Globus pallidus (tissue), 1 donor: ENCODE measurements at places on chromosomes 1 and 21.

GRCh38 chr1:14082331-14082730 lies 382.3 kb downstream of the PRDM2 start:
- no peak for DNase-seq

DNA sequence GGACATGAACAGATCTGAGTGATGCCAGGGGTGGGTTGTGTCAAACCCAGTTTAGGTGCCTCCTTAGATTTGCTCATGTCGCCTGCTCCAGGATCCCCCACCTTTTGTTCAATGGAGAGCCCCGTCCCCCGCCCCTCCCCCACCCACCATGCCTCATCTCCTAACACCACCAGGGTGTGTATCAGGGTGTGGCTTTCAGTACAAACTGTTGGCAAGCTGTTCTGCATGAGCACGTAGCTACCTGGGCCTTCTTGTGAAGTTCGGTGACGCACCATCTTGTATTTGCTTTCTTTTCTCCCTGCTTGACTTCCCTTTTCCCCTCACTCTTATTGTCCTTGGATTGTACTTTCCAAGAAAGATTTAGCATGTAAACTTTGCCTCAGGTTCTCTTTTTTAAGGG lies 94.8 kb downstream of the EBNA1BP2 start:
- DNase-seq, result no peak

DNA sequence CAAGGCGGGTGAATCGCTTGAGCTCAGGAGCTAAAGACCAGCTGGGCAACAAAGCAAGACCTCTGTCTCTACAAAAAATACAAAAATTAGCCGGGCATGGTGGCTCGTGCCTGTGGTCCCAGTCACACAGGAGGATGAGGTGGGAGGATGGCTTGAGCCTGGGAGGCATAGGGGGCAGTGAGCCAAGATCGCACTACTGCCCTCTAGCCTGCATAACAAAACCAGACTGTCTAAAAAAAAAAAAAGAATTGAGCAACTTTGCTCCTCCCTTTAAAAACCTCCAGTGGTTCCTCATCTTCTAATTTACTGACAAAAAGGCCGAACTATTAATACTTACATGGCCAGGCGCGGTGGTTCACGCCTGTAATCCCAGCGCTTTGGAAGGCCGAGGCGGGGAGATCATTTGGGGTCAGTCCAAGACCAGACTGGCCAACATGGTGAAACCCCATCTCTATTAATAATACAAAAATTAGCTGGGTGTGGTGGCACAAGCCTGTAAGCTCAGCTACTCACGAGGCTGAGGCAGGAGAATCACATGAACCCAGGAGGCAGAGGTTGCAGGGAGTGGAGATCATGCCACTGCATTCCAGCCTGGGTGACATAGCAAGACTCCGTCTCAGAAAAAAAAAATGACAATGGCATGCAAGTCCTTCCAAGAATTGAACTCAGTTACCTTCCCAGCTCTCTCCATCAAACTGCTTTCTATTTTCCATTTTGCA lies 4.4 kb downstream of the ACBD3 start:
- DNase-seq, result peak; percentile 35

GRCh38 chr21:23524685-23525084 lies 2082.6 kb downstream of the MRPL39 start:
- DNase-seq, result no peak

DNA sequence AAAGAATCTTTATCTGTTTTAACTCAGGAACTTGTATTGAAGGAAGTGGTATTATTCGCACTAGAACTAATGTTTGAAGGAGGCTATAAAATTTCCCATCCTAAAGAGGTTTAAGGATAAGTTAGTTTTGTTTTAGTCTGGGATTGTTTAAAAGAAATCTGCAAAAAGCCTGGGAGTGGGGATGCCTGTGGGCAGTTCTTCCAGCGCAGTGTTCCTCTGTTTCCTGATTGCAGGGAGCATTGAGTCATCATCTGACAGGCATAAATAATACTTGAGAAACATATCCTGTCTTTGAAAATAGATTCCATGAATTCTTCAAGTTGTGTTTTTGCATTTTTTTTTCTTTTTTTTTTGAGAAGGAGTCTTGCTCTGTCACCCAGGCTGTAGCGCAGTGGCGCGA lies 350.8 kb upstream of the PTBP2 start:
- DNase-seq, result no peak

DNA sequence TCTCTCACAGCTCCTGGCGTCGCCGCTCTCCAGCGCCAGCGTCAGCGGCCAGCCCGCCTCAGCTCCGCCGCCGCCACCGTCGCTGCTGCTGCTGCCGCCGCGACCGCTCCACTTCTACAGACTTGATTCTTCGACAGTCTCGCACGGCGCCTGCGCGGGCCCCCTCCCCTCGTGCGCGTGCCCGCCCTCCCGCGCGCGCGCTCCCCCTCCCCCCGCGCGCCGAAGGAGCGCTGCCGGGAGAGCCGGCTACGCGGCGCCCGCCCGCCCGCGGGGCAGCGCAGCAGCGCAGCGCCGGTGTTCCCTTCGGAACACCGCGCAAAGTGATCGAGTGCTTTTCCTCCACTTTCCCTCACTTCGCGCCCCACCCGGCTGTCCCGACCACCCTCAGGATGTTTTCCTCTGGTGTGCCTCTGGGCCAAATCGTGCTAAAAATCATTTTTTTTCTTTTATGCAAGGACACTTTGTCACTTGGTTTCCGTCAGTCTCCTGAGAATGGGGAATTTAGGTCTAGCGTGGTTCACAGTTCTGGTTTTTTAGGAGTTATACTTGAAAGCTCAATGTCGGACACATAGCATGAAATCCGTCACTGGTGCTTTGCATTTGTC lies at the start of gene IRF2BP2:
TSS of gene IRF2BP2 (minus strand) at position 118 of the 605 bp plus-strand sequence. CDS start 684 bp downstream, outside the sequence.
- peak; percentile 87 for DNase-seq

DNA sequence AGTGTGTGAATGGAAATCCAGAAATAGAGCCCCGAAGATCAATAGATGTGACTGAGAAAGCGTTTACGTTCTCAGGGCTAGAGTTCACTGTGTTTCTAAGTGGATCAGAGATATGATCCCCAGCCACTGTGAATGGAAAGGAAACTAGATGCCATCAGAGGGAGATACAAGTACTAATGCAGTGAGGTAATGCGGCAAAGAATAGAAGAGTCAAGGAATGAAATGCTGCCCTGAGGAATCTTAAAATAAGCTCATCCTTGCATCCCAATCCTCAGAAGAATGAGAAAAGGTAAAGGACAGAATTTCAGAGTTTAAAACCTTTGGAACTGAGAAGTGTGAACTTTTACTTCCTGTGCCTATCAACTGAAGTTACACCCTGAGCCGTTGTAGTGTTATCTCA lies 165.5 kb upstream of the ESRRG start:
- DNase-seq, result no peak

GRCh38 chr1:29120947-29121485 lies 2.7 kb downstream of the TMEM200B start:
- DNase-seq, result no peak

DNA sequence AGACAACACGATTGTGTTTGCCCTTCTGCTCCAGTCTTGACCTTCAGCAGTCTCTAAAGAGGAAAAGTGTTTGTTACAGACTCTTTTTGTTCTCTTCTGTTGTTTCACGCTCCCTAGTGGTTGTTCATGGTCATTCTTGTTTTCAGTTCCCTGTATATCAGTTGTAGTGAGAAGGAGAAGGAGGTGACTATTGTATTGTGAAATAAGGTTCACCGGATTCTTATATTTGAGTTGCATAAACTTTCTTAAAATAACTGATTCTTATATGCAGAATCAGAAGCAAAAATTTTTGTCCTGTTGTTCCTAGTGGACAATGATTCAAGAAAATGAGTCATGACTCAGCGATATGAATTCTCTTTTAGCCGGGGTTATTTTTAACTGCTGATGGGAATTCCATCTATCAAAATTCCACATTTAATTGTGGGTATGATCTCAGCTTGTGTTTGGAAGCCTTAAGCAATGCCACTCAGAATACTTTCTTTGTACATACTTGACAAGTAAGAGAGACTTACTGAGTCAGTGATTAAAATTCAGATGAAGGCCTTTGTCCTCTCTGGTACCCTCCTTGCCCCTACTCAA lies 152.2 kb downstream of the CLEC20A start:
- DNase-seq, result peak; percentile 71

DNA sequence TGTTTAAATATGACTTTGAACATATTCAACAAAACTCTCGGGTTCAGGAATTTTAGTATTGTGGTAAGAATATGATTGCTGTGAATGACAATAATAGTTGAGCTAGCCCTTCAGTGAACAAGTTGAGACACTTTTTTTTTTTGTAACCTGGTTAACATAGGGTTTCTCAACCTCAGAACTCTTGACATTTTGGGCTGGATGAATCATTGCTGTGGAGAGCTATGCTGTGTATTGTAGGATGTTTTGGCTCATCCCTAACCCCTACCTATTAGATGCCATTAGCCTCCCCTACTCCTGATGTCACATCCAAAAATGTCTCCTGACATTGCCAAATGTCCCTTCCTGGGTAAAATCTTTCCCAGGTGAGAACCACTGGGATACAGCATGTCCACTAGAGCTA lies 113.7 kb downstream of the RUNX1 start:
- DNase-seq, result no peak

DNA sequence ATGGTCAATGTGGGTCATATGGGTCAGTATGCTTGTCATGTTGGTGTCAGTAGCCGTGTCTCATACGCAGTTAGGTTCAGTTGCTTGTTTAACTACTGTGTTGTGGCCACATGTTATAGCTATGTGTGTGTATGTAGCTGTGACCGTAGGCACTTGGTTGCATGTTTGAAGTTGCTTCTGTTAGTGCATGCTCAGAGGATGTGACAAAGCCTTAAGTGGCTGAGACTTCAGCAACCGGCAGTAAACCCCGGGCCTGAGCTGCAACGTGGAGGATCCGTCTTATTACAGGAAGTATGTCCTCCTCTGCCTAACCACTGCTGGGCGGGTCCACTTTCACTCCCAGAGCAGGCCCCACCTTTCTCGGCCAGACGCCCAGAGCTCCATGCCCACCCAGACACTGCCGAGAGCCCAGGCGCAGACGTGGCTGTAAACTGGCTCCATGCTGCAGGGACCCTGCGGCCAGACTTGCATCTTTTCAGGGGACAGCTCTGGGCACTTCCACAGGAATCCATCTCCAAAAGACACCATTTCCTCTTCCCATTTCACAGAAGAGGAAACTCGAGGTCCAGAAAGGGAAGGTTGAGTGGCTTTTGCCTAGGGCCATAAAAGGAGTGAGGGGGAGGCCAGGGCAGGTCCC lies 2.2 kb downstream of the TCEA3 start:
- no peak for DNase-seq
